ENCODE measurements at places on chromosomes 7 and 10.

- no peak for DNase-seq
Measured at GRCh38 chr7:149310113-149310836, 48.3 kb downstream of the ZNF783 start.

- no peak for DNase-seq
Measured at GRCh38 chr7:150848561-150849115, 3.7 kb upstream of the AOC1 start.

GRCh38 chr7:134703782-134704181 lies 57.1 kb downstream of the BPGM start:
- DNase-seq = no peak

GRCh38 chr10:127649642-127650041 lies 87.3 kb upstream of the FOXI2 start:
- no peak for DNase-seq

DNA sequence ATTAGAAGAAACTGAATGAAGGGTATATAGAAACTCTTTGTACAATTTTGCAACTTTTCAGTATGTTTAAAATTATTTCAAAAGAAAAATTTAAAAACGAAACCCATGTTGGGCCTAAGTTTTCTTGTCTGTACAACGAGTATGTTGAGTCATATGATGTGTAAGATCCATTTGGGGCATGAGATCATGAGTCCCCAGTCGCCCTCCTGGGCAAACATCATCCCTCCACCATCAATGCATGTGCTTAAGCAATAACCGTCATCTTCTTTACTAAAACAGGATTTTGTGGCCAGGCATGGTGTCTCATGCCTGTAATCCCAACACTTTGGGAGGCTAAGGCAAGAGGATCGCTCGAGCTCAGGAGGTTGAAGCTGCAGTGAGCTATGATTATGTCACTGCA lies 54.2 kb upstream of the CDCA7L start:
- DNase-seq = no peak

DNA sequence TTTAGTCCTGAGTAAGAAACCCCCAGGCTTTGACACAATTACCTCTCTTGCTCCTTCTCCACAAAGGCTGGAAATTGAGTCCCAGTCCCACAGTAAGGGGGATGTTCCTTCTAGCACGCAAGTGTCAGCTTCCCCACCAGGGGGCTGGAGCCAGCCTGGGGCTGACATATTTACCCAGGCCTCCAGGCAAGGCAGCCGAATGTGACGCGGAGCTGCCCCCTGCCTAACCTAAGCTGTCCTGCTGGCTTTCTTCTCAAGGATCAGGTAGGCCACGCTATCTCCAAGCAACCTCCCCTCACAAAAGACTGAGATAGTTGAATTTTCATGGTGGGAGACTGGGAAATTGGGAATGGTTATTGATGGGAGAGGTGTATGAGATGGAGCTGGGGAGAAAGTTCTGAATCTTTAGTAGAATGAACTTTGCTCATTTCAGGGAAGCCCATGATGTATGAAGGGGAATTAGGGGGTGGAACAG lies 19.2 kb upstream of the BMPER start:
- no peak for DNase-seq

GRCh38 chr7:112981966-112982365 lies 104.7 kb downstream of the GPR85 start:
- no peak for DNase-seq

GRCh38 chr10:32927750-32928149 lies 30.3 kb downstream of the ITGB1 start:
- DNase-seq = no peak

DNA sequence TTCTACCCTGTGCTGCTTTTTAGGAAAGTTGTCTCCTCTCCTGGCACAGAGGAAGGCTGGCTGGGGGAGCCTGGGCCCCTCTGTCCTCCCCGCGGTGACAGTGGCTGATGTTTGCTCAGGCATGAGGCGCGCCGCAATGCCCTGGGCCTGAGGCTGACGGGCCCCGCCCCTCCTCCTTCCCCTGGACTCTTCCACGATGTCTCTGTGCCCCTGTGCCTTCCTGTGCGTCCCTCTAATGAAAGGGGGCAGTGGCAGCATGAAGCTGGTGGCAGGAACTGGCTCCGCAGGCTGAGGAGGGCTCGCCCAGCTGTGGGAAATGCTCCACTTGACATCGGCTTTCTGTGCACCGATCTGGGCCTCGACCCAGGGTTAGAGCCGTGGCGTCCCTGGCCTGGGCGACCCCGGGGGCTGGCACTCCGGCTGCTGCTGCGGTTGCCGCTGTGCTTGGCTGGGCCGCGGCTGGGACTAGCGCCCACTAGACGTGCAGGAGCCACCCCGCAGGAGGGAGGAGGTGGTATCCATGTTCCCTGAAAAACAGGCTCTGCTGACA lies 67.9 kb downstream of the ZNF680 start:
- no peak for DNase-seq

DNA sequence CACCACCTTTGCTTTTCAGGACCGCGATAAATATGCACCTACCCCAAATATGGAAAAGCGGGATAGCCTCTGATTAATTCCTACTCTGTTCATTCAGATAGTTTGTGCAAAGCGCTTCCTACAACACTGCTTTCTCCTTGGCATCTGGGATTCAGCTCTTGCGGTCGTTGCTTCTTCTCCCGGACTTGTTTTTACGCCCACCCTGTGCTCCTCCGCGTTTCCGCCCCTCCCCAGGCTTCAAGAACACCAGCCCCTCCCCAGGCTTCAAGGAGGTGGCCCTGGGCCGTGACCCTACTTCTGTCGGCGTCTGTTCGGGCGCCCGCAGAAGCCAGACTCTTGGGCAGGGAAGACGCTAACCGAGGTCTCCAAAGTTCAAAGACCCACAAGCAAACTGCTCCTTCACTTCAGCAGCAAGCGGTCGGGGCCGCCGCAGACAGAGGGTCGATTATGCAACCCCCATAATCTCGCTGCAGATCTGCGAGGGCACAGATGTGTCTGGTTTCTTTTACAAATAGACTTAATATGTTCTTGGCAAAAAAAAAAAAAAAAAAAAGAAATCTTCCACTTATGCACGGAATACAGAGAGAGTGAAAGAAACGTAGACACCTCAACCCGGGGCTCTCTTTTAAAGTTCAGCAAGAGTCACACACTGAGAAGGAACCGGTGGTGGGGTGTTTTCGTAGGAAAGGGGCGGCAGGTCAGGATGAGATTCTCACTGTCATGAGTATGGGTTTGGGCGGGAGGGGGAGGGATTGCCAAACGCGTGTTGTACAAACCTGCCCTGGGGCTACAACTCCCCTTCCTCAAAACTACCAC lies 1.9 kb downstream of the DLX5 start:
- DNase-seq = no peak

DNA sequence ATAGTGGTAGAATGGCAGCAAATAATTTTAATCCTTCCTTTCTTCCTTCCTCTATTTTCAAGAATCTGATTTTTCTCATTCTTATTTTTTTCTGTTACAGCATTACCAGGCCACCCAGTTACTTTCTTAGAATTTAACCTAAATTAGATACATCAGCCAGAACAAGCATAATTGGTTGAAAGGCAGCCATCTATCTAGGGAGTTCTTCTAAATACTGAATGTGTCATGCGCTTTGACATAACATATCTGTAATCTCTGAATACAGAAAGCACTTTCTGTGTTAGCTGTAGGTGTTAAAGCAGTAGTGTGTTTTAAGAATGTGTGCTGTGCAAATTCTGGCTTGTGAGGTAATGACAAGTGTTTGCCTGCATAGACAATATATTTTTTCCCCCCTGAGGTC lies 97.3 kb downstream of the BTRC start:
- DNase-seq = no peak

DNA sequence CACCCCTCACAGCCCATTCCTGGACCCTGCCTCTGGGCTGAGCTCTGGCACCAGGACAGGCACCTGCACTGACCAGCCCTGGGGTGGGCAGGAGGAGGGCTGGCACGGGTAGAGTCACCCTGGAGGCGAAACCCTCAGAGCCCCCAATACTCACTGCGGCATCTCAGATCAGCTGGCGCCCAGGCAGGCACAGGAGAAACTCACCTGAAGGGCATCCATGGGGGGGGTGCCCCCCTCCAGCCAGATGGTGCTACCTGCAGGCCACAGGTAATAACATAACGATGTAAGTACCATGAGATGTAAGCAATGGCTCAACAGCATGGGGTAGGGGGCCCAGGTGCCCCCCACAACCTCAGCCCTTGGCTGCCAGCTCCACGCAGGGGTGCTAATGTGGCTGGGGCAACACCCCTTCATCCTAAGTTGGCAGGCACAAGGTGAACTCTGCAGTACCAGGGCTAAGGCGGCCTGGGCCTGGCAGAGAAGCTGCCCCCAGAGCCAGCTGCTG lies 12.1 kb upstream of the PYROXD2 start:
- no peak for DNase-seq

DNA sequence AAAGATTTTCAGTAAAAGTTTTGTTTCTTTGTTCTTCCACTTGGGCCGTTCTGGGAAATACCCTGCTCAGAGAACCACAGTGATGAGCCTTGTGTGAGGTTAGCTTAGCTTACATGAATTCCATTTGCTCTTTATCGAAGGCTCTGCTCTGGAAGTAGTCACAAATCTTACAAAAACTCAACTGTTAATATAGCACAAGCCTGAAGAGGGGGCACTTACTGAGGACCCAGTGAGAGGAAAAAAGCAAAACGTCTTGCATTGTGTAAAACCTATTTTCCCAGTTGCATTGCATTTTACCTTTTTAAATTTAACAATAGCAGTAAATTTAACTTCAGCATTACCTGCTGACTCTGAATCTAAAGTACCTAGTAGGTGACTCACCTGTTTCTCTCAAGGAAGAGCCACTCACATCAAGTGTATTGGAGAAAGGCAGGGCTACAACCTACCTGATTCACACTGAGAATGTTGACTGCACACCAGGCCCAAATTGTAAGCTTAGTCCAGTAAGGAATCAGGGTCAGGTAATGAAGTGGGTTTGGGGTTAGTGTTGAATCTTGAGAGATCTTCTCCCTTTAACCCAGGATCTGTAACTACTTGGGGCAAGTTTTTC lies 42.3 kb downstream of the PPP1R17 start:
- DNase-seq = no peak

DNA sequence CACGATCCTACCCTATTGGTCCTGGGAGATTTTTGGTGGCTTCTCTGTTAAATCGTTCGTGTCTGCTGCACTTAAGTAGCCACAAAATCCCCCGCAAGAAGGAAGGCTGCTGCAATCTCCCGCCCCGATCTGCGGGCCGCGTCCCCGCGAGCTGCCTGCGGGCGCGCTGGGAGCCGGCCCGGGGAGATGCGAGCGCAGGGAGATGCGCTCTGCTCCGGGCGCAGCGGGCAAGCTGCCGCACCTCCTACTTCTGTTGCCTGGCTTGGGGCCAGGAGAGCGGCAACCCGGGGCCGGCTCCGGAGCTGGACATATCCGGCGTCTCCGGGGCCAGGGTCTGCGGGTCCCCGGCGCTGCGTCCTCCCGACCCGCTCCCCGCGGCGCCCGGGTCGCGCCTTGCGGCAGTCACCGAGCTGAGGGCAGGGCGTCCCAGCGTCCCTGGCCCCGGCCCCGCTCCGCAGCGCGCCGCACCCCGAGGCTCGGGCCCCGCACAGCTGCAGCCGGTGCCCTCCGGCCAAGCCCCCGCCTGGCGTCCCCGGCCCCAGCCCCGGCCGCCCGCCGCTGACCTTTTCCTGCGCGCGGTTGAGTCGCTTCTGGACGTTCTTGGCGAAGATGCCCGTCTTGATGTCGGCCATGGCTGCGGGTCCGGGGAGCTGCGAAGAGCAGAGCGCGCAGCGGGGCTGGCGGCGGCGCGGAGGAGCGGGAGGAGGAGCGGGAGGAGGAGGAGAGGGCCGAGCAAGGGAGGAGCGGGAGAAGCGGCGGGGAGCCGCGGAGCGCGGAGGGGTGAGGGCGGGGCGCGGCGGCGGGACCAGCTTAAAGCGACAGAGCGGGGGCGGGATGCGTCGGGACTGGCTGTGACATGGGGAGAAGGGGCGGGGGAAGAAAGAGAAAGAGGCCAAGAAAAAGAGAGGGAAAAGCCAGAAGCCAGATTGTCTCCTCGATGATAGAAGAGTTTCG lies at the start of gene AMPH:
Gene AMPH (minus strand): TSS at position 654 of the 954 bp plus-strand sequence. CDS start 22 bp downstream, at position 632.
- no peak for DNase-seq

DNA sequence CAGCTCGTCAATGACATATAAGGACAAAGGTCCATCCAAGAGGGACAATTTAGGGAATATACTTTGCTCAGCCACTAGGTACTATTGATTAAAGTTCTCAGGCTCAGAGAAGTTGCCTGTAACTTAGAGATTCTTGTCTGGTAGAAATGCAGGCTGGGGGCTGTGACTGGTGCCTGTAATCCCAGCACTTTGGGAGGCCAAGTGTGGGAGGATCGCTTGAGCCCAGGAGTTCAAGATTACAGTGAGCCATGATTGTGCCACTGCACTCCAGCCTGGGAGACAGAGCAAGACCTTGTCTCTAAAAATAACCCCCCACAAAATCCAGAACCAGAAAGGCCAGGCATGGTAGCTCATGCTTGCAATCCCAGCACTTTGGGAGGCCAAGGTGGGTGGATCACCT lies 36.2 kb upstream of the ACTR3B start:
- no peak for DNase-seq

DNA sequence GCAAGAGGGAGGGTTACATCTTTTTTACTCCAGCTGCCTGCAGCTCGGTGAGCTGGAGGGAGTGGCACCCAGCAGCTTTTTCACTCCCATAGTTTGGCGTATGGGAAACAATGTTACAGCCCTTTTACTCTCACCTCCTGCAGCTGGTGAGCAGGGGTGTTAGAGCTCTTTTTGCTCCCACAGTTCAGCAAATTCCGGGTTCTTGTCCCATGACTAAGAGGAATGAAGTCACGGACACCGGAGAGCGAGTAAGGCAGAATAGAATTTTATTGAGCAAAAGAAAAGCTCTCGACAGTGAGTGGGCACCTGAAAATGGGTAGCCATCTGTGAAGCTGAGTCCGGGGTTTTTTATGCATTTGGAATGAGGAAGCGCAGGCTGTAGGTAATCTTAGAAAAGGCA lies 446.6 kb downstream of the GFRA1 start:
- DNase-seq = no peak

GRCh38 chr10:110613996-110614495 lies 30.1 kb upstream of the RBM20 start:
- DNase-seq = no peak

DNA sequence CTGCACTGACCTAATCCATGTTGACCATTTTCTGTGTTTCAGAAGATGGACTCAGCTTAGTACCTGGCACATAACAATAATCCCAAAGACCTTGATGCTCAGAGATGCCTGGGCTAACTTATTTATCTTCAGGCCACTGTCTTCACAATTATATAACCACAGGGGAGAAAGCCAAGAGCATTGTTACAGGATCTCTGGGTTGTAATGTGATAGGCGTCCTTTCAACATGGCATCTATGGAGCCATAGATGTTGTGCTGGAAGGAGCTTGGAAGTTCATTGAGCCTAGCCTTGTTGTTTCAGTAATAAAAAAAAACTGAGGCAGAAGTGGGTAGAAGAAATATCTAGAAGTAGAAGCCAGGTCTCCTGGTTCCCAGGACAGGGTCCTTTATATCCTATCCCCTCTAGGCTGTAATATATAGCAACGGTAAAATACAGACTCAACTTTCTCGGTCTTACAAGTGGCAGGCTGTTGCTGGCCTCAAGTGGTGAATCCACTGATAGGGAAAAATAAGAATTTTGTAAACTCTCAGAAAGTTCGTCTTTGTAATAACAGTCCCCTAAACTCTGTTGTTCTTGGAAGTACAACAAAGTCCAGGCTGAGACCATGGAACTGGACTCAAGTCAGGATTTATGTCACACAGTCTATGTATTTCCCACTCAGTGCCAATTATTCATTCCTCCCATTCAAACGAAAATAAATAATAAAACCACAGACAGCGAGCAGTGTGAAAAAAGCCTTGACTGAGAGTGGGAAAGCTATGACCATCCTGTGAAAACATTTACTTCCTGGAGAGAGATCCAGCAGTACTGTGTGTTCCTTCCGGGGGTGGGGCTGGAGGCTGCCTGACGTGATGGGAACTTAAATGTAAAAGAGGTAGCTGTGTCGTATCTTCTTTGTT lies 277.6 kb downstream of the REEP3 start:
- no peak for DNase-seq
